ENCODE measurements at places on chromosomes 7 and 10. TPM values are rescaled to one million over a fixed set of nuclear protein-coding genes. Genes with fewer than 3 reads are reported as not detected.

The LIPF gene
- polyA plus RNA-seq: not detected

The CALHM1 gene
- polyA plus RNA-seq: not detected

The SLC13A1 gene
- polyA plus RNA-seq: not detected

The VGF gene
- 10.7 TPM for polyA plus RNA-seq

The OR9A2 gene
- not detected for polyA plus RNA-seq

The SPDYE6 gene
- polyA plus RNA-seq: 0.46 TPM

The GPC2 gene
- not detected for polyA plus RNA-seq

The PIP gene
- not detected for polyA plus RNA-seq

The GPR85 gene
- polyA plus RNA-seq: 30.1 TPM

Data from Purkinje cell (primary cell).